Urinary bladder (tissue), 4 donors: ENCODE measurements at places on chromosomes 16 and 17. TPM values are rescaled to one million over a fixed set of nuclear protein-coding genes. Genes with fewer than 3 reads are reported as not detected.

The GLIS2 gene
- total RNA-seq, result 6.1 TPM

The CACNA1G gene
- total RNA-seq, result 6.6 TPM

The CCL5 gene
- total RNA-seq, result 0.58 TPM

The RUSF1 gene
- 59.4 TPM for total RNA-seq

DNA sequence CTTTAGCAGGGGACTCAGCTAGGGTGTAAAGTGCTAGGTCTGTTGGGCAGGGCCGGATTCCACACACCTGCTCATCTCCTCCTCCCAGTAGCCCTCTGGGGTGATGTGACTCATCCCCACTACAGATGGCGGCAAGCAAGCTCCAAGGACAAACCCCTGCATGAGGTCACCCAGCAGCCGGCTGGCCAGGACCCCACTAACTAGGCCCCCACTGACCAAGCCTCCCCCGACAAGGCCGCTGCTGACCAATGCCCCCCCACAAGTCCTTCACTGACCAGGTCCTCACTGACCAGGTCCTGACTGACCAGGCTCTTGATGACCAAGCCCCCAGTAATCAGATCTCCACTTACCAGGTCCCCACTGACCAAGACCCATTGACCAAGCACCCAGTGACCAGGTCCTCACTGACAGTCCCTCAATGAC, 36.7 kb downstream of the TNFRSF13B start:
- DNase-seq, result no peak

GRCh38 chr16:79013930-79014660, 586.4 kb downstream of the MAF start:
- DNase-seq, result no peak

DNA sequence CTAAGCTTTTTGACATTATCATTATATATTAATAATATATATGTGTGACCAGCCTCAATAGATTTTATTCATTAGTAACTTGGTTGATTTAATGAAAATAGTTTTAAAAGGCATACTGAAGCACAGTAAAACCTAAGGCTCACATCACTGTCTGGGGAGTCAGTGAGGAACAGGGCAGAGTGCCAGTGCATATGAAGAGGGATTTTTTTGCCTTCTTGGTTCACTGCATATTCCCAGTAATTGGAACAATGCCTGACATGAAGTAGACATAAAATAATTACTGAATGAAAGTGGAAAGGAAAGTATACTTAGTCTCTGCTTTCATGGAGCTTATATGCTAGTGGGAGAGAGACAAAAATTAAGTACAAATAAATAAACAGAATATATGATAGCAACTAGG, 81.1 kb downstream of the FTO start:
- no peak for DNase-seq

DNA sequence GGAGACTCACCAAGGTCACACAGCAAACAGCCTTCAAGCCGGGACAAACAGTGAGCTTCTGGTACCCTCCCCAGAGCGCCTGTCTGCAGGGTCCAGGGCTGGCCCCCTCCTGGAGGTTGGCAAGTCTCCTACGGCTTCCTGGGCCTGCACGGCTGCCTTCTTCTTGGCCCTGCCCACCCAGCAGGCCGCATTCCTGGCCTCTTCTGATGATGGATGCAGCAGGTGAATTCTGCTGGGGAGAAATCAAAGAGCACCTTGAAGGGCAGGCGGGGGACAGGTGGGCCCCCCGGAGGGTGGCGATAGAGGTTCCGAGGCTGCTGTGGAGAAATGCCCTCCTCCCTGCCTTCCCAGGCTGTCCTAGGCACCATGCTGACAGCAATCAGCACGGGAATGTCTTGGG, 3.8 kb upstream of the NOS2 start:
- DNase-seq, result no peak

GRCh38 chr17:40177275-40177874, at the start of gene RAPGEFL1:
Gene RAPGEFL1, plus strand, starts transcription at chr17:40177470. Its CDS starts 392 bp downstream, at chr17:40177862.
- no peak for DNase-seq

DNA sequence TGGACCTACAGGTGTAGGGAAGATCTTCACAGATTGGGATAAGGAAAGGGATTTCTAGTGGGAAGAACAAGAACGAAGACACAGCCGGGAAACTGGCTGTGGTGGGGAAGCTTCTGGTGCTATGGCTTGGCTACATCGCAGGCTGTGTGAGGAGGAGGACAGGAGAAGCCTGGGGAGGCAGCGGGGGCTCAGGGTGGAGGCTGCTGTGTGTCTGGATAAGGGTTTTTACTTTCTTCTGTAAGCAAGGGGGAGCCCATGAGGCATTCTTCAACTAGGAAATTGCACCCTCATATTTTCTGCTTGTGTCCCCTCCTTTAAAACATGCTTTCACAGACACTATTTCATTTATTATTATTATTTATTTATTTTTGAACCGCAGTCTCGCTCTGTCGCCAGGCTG, 2.9 kb upstream of the RHBDF2 start:
- DNase-seq, result no peak

DNA sequence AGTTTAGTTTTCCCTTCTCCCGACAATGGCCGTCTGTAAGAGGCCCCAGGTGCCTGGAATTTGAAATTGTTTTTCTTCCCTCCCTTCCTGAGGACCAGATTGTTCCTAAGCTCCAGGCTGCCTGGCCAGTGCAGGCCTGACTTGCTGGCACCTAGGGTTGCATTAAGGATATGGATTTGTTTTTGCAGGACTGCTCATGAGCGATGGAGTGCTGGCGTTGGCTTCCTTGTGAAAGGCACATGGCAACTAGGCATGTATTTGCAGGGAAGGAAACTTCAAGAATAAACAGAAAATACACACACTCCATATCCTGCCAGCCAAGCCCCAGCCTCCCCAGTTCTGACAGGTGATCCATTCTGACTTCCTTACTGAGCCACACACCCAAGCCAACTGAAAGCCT, 25.5 kb upstream of the SOX9 start:
- no peak for DNase-seq

GRCh38 chr17:75514919-75515495, 330 bp downstream of the CASKIN2 start:
- DNase-seq, result no peak

DNA sequence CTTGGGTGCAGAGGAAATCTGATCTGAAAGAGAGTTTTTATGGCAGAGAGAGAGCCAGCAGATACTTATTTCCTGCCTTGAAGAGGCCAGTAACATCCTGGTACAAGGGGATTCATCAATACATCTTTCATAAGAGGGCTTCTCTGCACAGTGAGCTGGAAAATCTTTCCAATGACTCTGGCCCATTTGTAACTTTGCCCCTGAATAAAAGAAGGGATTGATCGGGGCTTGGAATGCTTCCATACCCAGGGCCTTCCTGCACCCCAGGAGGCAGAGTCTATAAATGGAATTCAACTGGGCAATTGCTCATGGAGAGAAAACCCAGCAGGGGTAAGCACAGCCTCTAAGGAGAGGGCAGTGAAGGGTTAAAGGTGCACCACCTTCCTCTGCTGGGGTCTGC, 163.3 kb downstream of the XYLT1 start:
- DNase-seq, result no peak

- DNase-seq, result no peak
Measured at GRCh38 chr17:19359856-19360255, 2.7 kb downstream of the B9D1 start.

- DNase-seq, result peak; percentile 74
Measured at GRCh38 chr16:28925386-28926228, 569 bp upstream of the RABEP2 start.

DNA sequence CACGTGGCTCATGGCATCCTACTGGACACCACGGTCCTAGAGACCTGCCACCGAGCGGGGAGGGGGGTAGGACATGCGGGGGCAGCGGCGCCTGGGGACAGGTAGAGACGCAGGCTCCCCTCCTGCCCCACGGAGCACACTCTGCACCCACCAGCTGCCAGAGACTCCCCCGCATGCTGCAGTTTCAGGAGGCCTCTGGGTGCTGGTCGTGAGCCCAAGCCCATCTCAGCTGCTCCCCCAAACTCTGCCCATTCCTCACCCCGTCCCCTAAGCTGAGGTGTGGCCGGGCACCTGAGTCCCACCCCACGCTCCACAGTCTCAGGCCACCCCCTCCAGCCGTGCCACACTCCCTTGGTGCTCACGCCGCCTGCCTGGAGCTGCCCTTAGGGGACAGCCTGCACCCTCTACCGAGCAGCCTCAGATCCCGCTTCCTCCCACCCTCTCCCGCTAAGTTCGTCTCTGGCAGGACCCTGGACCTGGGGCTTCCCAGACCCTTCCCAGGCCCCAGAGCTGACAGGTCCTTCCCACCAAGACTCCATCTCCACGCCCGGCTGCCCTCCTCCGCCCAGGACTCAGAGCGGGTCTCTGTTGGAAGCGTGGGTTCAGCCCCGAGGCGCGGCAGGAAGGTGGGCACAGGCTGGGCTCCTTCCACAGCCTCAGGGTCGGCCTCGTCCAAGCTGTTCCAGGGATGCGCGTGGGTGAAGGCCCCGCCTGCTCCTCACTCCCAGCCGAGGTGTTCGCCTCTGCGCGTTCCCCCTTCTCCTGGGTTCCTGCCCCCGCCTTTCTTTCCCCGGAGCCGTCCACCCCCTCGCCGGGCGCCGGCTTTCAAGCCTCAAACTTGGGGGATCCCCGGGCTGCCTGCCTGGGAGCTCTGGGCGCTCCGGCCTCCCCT, 1.3 kb downstream of the RAB40B start:
- no peak for DNase-seq

DNA sequence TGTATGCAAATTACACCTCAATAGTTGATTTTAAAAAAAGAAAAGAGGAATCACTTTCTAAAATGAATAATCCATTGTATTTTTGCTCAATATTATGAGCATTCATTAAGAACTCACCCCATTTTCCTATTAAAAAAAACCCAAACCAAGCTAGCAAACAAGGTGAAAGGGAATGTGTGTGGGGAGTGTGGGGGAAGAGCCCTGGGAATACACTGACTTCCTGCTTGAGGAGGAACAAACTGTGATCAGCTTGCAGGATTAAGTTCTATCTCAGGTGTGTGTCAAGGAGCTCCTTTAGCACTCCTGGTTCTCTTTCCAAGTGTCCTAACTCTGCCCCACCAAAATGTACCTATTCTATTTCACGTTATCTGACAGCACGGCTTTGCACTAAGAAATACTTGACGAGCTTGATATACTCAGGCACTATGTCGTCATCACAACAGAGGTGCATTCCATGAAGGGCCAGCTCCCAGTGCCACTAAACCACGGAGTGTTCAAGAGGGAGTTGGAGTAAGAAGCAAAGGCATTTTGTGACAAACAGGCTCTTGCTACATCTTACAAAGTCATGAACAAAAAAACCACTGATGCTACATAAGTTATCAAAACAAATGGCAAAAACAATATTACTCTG, 73.2 kb downstream of the MYH10 start:
- DNase-seq, result no peak

- no peak for DNase-seq
Measured at GRCh38 chr17:80789356-80789902, 202.2 kb upstream of the CHMP6 start.

- DNase-seq, result no peak
Measured at GRCh38 chr17:3691617-3692067, 4.3 kb downstream of the P2RX5 start.

- DNase-seq, result no peak
Measured at GRCh38 chr17:5234645-5235576, at the start of gene SCIMP. Gene SCIMP, minus strand, starts transcription at chr17:5234860. Its CDS starts 105 bp downstream, at chr17:5234755.
